ENCODE measurements at places on chromosomes 3 and 15. TPM values are rescaled to one million over a fixed set of nuclear protein-coding genes. Genes with fewer than 3 reads are reported as not detected.

GRCh38 chr3:165786013-165786412 is 51.2 kb downstream of the BCHE start:
- no peak for DNase-seq

- DNase-seq = peak; percentile 50
These were observed 2.3 kb upstream of the SLC51B start for GRCh38 chr15:65042776-65043327.

GRCh38 chr15:85570336-85570735 is 189.9 kb downstream of the AKAP13 start:
- no peak for DNase-seq

Gene GLDN
- 21.5 TPM for total RNA-seq

GRCh38 chr3:16609927-16610580 is 4.8 kb upstream of the DAZL start:
- DNase-seq = no peak

DNA sequence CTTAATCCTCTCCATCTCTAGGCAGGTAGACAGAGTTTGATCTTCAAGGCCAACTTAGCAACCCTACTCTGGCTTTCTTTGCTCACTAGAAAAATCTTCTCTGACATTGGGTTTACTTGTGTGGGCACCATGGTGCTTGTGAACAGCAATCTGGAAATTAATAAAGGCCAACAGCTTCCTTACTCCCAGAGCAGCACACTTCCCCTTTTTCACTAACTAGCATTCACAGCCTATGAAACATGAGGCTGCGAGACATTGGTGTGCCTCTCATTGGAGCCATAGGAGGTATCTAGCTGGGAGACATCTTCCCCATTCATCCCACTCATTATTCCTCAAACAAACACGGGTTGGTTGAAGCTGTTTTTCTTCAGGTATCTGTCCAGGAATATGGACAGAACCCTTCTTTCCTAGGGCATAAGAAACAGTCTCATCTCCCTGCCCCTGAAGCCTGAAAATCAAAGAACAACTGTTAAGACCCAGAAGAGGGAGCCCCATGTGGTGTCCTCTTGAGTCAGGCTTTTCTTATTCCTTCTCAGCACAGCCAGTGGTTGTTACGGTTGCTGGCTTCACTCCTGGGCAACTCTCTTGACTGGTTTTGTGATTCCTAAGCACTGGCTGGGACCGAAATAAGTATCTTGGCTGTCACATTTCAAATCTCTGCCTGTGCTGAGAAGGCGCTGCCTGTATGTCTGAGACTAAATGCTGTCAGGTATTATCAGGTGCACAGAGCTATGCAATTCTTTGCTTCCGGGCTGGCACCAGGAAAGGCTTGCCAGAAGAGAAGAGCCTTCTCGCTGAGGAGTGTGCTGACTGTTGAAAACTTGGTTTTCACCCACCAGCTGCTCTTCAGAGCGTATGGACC is 194.4 kb downstream of the FEZF2 start:
- no peak for DNase-seq

DNA sequence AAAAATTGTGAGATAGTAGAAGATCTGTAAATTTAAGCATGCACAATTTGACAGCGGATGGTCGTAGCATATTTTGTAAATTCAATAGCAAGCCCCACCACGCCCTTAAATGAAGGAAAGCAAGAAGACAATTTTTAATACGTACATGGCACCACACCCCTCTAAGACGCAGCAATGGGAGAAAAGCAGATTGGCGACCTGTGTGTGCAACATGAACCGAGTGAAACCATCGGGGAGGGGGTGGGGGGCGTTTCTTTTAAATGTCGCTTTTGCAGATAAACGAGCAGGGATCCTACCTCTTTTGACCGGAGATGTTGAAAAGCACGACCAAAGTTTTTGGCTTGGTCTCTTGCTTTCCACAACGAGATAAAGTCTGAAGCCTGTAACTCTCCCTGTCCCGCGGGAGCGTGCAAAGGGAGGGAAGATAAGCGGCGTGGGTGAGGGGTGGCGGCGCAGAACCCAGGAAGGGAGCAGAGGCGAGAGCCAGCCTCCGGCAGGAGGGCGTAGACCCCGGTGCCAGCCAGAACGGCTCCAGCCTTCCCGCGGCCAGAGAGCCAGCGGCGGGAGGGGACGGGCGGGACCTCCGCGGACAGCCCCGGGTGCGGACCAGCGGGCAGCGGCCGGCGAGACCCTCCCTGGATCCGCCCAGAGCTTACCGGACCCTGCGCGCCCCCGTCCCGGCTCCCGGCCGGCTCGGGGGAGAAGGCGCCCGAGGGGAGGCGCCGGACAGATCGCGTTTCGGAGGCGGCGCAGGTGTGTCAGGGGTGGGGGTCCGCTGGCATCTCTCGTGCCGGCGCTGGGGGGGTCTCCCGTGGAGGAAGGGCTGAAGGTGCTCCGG is at the start of gene CHL1:
CHL1 (plus strand) TSS at position 453 of the 838 bp plus-strand sequence. CDS start 123,014 bp downstream, outside the sequence.
- DNase-seq = no peak

- DNase-seq = no peak
These were observed 23.2 kb downstream of the SENP8 start for GRCh38 chr15:72141171-72142084.

All from left colon (tissue), 2 donors.